Activated naive CD8-positive, alpha-beta T cell treated with anti-CD3 and anti-CD28 coated beads, Interleukin-2, amount 10 ng/mL, durations not matched to agents 7 days and 5 days (primary cell): ENCODE measurements at places on chromosomes 3 and 15. TPM values are rescaled to one million over a fixed set of nuclear protein-coding genes. Genes with fewer than 3 reads are reported as not detected.

DNA sequence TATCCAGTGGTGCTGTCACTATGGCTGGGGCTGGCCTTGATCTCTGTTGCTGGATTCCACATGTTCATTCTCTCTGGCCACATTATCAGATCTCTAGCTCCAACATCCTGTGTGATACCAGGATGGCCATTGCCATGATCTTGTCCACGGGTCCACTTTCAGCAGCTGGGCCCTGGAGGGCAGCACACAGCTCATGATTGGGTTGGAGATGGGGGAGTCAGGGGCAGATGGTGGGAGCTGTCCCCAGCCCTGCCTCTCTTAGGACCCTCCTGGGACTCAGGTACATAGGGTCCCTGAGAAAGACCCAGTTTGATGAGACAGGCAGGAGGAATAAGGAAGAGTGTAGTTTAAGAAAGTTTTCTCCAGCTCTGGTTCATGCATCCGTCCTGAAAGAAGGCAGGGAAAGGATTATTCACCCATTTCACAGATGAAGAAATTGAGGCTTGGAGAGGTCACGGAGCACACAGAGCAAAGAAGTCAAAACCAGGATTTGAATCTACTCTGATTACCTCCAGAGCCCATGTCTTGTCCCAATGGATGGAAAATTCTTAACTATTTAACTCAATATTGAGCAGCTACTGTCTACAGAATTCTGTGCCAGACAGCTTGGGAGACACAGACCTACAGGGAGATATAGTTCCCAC, 100.5 kb downstream of the LINGO1 start:
- no peak overlapping the region for H3K4me3 ChIP-seq
- no peaks in the 10 kb centered on the region for H3K36me3 ChIP-seq
- H3K27me3 ChIP-seq = peaks cover 16% of the 10 kb centered on the region
- no peaks in the 10 kb centered on the region for H3K4me1 ChIP-seq

- H3K36me3 ChIP-seq = peaks cover 3% of the 10 kb centered on the region
- DNase-seq = no peak
- peaks cover 3% of the 10 kb centered on the region for H3K27me3 ChIP-seq
- no peaks in the 10 kb centered on the region for H3K4me1 ChIP-seq
- no peak overlapping the region for H3K27ac ChIP-seq
- no peak overlapping the region for H3K4me3 ChIP-seq
These were observed 428.8 kb upstream of the TPRG1 start for GRCh38 chr3:188742755-188743550.

DNA sequence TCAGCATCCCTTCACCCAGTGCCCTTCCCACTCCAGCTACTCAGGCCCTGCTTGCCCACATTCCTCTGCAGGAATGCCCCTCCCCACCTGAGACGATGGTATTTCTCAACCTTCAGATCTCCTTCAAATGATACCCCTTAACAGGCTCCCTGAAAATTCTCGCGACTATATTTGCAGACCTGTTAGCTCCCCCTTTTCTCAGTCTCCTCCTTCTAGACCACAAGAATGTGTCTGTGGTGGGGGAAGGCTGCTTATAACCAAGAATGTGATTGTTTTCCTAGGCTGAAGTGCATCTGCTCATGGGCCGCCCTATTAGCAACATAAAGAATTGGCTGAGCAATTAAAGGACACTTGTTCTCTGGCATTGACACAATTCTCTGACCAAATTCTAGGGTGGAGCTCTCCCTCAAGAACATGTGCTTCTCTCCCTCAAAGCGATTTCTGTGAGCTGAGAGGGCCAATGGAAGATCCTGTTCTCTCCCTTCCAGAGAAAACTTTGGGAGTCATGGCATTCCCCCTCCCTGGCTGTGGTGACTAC, 19.1 kb upstream of the LIMD1 start:
- no peak overlapping the region for H3K27ac ChIP-seq
- H3K4me1 ChIP-seq = peaks cover 14% of the 10 kb centered on the region
- no peak for DNase-seq

- no peak overlapping the region for H3K4me3 ChIP-seq
- DNase-seq = no peak
- H3K27ac ChIP-seq = no peak overlapping the region
- no peaks in the 10 kb centered on the region for H3K4me1 ChIP-seq
- H3K36me3 ChIP-seq = peaks cover 2% of the 10 kb centered on the region
- peaks cover 10% of the 10 kb centered on the region for H3K27me3 ChIP-seq
These were observed 57.1 kb upstream of the FXR1 start for GRCh38 chr3:180855364-180855763.

DNA sequence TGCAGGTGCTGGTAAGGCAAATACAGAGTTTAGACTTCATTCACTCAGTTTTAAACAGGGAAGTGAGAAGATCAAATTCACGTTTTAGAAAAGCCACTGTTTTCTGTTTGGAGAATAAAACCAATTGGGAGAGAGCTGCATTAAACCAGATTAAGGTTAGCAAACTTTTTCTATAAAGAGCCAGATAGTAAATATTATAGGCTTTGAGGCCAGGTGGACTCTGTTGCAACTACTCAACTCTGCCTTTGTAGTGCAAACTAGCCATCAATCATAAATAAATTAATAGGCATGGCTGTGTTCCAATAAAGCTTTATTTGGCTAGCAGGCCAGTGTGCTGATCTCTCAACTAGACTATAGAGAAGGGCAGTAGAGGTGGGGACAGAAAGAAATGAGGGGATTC, 33.5 kb downstream of the SUCLG2 start:
- peaks cover 68% of the 10 kb centered on the region for H3K36me3 ChIP-seq
- peaks cover 7% of the 10 kb centered on the region for H3K4me1 ChIP-seq
- no peak overlapping the region for H3K27ac ChIP-seq
- no peaks in the 10 kb centered on the region for H3K27me3 ChIP-seq
- H3K4me3 ChIP-seq = no peak overlapping the region

- no peak overlapping the region for H3K4me3 ChIP-seq
- H3K4me1 ChIP-seq = no peaks in the 10 kb centered on the region
- H3K27me3 ChIP-seq = peaks cover 6% of the 10 kb centered on the region
- H3K27ac ChIP-seq = no peak overlapping the region
- no peaks in the 10 kb centered on the region for H3K36me3 ChIP-seq
- no peak for DNase-seq
These were observed 118.5 kb downstream of the DUT start for GRCh38 chr15:48449734-48450133.

GRCh38 chr15:76101655-76102054, 41.9 kb downstream of the TMEM266 start:
- DNase-seq = no peak
- H3K27ac ChIP-seq = no peak overlapping the region
- no peak overlapping the region for H3K4me3 ChIP-seq
- H3K36me3 ChIP-seq = no peaks in the 10 kb centered on the region

GRCh38 chr3:77668376-77668775, 628.5 kb downstream of the ROBO2 start:
- H3K27me3 ChIP-seq = no peaks in the 10 kb centered on the region
- H3K4me1 ChIP-seq = no peaks in the 10 kb centered on the region
- no peak overlapping the region for H3K4me3 ChIP-seq
- no peak for DNase-seq
- H3K27ac ChIP-seq = no peak overlapping the region
- no peaks in the 10 kb centered on the region for H3K36me3 ChIP-seq

- H3K4me3 ChIP-seq = no peak overlapping the region
- no peaks in the 10 kb centered on the region for H3K4me1 ChIP-seq
- DNase-seq = no peak
- peaks cover 3% of the 10 kb centered on the region for H3K36me3 ChIP-seq
- no peak overlapping the region for H3K27ac ChIP-seq
These were observed 166.7 kb downstream of the STT3B start for GRCh38 chr3:31699309-31699953.

GRCh38 chr3:171569571-171570132, 109.4 kb upstream of the TNIK start:
- DNase-seq = no peak
- peaks cover 3% of the 10 kb centered on the region for H3K27me3 ChIP-seq
- H3K36me3 ChIP-seq = no peaks in the 10 kb centered on the region
- H3K4me1 ChIP-seq = peaks cover 7% of the 10 kb centered on the region

DNA sequence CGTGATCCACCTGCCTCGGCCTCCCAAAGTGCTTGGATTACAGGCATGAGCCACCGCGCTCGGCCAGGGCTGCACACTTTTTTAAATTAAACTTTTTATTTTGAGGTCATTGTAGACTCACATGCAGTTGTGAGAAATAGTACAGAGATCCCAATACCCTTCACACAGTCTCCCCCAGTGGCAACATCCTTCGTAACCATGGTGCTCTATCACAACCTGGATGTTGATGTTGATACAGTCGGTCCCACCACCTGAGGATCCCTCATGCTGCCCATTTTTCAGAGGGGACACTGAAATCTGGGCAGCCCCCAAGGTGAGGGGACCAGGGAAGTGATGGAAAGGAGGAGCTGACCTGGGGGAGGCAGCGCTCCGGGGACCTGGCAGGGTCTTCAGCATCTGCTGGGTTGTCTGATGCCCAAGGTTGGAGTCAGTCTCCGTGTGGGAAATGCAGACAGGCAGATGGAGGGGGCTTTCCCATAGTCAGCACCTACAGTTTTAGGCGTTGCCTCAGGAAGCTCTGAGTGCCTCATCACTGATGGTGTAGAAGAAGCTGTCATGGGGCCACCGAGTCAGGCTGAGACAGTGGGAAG, 17.1 kb downstream of the FAH start:
- no peak overlapping the region for H3K27ac ChIP-seq
- no peak for DNase-seq
- H3K4me1 ChIP-seq = peaks cover 7% of the 10 kb centered on the region
- peaks cover 5% of the 10 kb centered on the region for H3K36me3 ChIP-seq
- no peaks in the 10 kb centered on the region for H3K27me3 ChIP-seq
- no peak overlapping the region for H3K4me3 ChIP-seq

DNA sequence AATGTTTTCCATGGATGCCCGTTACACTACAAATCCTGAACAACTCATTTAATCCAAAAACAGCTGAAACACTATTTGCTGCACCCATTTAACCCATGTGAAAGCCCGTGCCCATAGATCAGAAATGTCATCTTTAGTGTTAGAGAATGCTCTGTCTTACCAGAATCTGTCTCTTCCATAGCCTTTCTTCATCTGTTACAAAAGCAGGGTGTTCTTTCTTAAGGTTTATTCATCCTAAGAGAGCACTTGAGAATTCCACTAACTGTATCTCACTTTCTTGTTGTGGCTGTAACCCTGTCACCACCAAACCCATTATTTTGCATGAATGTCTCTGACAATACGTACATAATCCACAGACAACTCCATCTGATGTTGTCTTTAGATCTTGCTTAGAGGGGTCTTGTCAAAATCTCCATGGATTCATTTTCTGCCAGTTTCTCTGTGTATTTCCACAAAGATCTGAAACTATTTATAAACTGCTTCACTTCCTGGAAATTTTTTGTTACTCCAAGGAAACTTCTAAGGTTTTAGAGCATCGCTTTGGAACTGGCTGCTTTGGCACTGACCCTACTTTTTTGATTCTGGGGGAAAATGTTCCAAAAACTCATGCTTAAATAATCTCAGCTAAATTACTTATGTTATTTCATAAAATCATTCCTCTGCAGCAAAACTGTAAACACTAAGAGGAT, 167.8 kb upstream of the CCDC54 start:
- peaks cover 9% of the 10 kb centered on the region for H3K27me3 ChIP-seq
- no peaks in the 10 kb centered on the region for H3K4me1 ChIP-seq
- no peak overlapping the region for H3K27ac ChIP-seq
- no peak for DNase-seq

- H3K27me3 ChIP-seq = no peaks in the 10 kb centered on the region
- H3K4me3 ChIP-seq = no peak overlapping the region
- H3K27ac ChIP-seq = no peak overlapping the region
- peaks cover 8% of the 10 kb centered on the region for H3K4me1 ChIP-seq
- H3K36me3 ChIP-seq = peaks cover 11% of the 10 kb centered on the region
These were observed 391.3 kb upstream of the TPRG1 start for GRCh38 chr3:188780193-188781147.

Gene CFAP100
- not detected for total RNA-seq

Gene ULK3
- 60.4 TPM for total RNA-seq

Gene CALML4
- total RNA-seq = 10.3 TPM

Gene GPR62
- total RNA-seq = not detected
